ENCODE measurements at places on chromosomes 4 and X. TPM values are rescaled to one million over a fixed set of nuclear protein-coding genes. Genes with fewer than 3 reads are reported as not detected.

PNMA6F gene
- not detected for total RNA-seq

GUCY1B1 gene
- total RNA-seq, result 1.1 TPM

UBQLN2 gene
- total RNA-seq, result 13.6 TPM

BLOC1S4 gene
- 10.0 TPM for total RNA-seq

WDR13 gene
- total RNA-seq, result 88.7 TPM

NKX6-1 gene
- under 0.01 TPM for total RNA-seq

TMEM165 gene
- 163 TPM for total RNA-seq

BANK1 gene
- 1.8 TPM for total RNA-seq

CT47B1 gene
- total RNA-seq, result not detected

Data from osteoblast (primary cell).